DND-41 (cell line): ENCODE measurements at places on chromosomes 11 and 22.

DNA sequence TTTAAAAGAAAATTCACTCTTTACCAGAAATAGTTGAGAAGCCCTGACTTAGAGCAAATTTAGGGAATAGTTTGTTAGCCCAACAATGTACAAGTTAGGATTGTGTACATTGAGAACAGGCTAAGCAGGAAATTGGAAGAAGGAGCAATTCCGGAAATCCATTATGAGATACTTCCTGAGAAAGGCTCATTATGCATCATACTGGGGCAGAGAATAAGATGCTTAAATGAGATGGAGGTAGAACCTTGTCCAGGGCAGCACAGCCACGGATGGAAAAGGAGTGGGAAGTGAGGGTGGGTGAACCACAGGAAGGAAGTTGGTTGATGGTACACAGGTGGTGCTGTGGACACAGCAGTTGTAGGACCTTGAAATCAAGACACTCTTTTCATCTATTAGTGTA is 180.2 kb downstream of the PGR start:
- no peaks in the 10 kb centered on the region for H3K36me3 ChIP-seq
- no peak overlapping the region for H3K27ac ChIP-seq
- H3K4me3 ChIP-seq = no peak overlapping the region

DNA sequence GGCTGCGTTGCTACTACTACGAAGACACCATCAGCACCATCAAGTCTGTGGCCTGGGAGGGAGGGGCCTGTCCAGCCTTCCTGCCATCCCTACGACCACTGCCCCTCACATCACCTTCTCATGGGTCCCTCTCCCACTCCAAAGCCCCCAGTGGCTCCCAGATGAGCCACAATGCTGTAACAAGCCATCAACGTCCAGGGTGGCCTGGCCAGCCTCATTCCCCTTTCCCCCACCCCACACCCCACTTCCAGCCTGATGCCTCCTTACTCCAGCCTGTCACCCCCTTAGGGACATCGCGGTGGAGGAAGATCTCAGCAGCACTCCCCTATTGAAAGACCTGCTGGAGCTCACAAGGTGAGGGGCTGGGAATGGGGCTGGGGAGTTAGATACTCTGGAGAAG is 14.9 kb downstream of the NCF4 start:
- no peaks in the 10 kb centered on the region for H3K4me1 ChIP-seq
- no peak overlapping the region for H3K4me3 ChIP-seq
- H3K36me3 ChIP-seq = no peaks in the 10 kb centered on the region
- DNase-seq = no peak
- no peak overlapping the region for H3K27ac ChIP-seq

GRCh38 chr11:81915045-81915444 is 818.6 kb downstream of the FAM181B start:
- no peaks in the 10 kb centered on the region for H3K36me3 ChIP-seq
- no peak overlapping the region for H3K4me3 ChIP-seq
- no peaks in the 10 kb centered on the region for H3K4me1 ChIP-seq
- no peak for DNase-seq
- H3K27me3 ChIP-seq = peaks cover 3% of the 10 kb centered on the region
- H3K27ac ChIP-seq = no peak overlapping the region

DNA sequence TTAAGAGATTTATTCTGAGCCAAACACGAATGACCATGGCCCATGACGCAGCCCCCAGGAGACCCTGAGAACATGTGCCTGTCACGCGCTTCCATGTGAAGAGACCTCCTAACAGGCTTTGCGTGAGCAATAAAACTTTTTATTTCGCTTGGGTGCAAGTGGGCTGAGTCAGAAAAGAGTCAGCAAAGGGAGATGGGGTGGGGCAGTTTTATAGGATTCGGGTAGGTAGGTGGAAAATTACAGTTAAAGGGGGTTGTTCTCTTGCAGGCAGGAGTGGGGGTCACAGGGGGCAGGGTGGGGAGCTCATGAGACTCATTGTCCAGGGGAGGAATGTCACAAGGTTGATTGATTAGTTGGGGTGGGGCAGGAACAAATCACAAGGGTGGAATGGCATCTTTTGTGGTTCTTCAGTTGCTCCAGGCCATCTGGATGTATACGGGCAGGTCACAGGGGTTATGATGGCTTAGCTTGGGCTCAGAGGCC is 77.2 kb upstream of the FTH1 start:
- no peak for DNase-seq
- H3K27ac ChIP-seq = no peak overlapping the region
- no peaks in the 10 kb centered on the region for H3K36me3 ChIP-seq
- H3K4me1 ChIP-seq = no peaks in the 10 kb centered on the region

- no peak overlapping the region for H3K27ac ChIP-seq
- H3K36me3 ChIP-seq = no peaks in the 10 kb centered on the region
- DNase-seq = no peak
- H3K4me3 ChIP-seq = no peak overlapping the region; the same call in 1 of the 2 replicates
- H3K4me1 ChIP-seq = peaks cover 40% of the 10 kb centered on the region
- H3K27me3 ChIP-seq = peaks cover 26% of the 10 kb centered on the region
These were observed 718 bp downstream of the LTBP3 start for GRCh38 chr11:65557280-65558001.

- H3K4me3 ChIP-seq = no peak overlapping the region
- H3K4me1 ChIP-seq = no peaks in the 10 kb centered on the region
- H3K36me3 ChIP-seq = no peaks in the 10 kb centered on the region
- H3K27me3 ChIP-seq = no peaks in the 10 kb centered on the region
- no peak overlapping the region for H3K27ac ChIP-seq
- DNase-seq = no peak
These were observed 1995.6 kb upstream of the RAG2 start for GRCh38 chr11:38593649-38594048.

- H3K27ac ChIP-seq = no peak overlapping the region
- no peak overlapping the region for H3K4me3 ChIP-seq
These were observed 54.9 kb downstream of the CD82 start for GRCh38 chr11:44620328-44620725.

- no peaks in the 10 kb centered on the region for H3K36me3 ChIP-seq
- no peak overlapping the region for H3K4me3 ChIP-seq
- no peaks in the 10 kb centered on the region for H3K27me3 ChIP-seq
- no peak for DNase-seq
- H3K4me1 ChIP-seq = peaks cover 18% of the 10 kb centered on the region
These were observed 3.7 kb downstream of the IL2RB start for GRCh38 chr22:37146051-37146385.

DNA sequence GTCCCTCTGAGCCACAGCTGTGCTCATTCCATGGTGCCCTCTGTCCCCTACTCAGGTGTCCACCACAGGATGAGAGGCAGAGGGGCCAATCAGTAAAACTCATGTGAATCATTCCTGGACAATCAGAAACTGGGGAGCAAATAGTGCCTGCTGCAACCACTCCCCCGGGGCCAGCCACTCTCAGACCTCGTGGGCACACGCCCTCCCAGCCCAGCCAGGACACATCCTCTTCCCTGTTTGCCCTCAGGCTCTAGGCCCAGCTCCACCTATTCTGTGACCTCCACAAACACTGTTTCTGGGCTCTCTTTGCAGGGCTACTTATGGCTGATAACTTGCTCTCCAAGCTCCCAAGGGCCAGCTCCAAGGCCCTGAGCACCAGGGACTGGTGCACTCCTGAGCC is 14.0 kb upstream of the KCTD14 start:
- H3K36me3 ChIP-seq = no peaks in the 10 kb centered on the region
- H3K27me3 ChIP-seq = no peaks in the 10 kb centered on the region
- no peak overlapping the region for H3K27ac ChIP-seq
- H3K4me1 ChIP-seq = peaks cover 10% of the 10 kb centered on the region
- DNase-seq = no peak
- no peak overlapping the region for H3K4me3 ChIP-seq

- no peak overlapping the region for H3K27ac ChIP-seq
- no peaks in the 10 kb centered on the region for H3K4me1 ChIP-seq
- H3K4me3 ChIP-seq = no peak overlapping the region
- H3K27me3 ChIP-seq = no peaks in the 10 kb centered on the region
- DNase-seq = no peak
These were observed 21.8 kb downstream of the RNF169 start for GRCh38 chr11:74770456-74770855.

DNA sequence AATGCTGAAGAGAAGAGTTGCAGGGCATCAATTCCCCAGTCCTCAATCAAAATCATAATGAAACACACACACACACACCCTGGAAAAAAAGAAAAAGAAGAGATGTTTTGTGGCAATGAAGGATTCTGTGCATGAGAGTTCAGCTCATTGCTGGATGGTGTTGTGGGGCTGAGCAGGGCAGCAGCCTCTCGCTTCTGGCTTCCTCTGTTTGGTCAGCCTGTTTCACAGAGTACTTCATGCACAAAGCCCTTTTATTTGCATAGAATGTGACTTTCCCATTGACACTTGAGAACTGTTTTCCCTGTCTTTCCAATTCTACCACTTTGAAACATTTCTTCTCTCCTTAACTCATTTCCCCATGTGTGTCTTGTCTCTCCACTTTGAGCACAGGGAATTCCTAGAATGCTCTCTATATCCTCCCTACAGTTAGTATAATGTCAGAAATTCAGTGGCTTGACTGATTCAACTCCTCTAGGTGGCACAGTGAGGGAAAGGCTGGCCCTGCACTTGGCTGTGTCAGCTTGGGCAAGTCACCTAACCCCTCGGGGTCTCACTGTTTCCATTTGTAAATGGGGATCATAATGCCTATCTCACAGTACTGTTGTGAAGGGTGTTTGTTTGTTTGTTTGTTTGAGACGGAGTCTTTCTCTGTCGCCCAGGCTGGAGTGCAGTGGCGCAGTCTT is 25.4 kb upstream of the BSX start:
- DNase-seq = no peak
- H3K27ac ChIP-seq = no peak overlapping the region
- no peaks in the 10 kb centered on the region for H3K36me3 ChIP-seq
- no peak overlapping the region for H3K4me3 ChIP-seq
- H3K4me1 ChIP-seq = no peaks in the 10 kb centered on the region
- peaks cover 10% of the 10 kb centered on the region for H3K27me3 ChIP-seq

GRCh38 chr22:45271667-45272201 is 13.0 kb upstream of the UPK3A start:
- H3K27me3 ChIP-seq = peaks cover 26% of the 10 kb centered on the region
- DNase-seq = no peak
- no peaks in the 10 kb centered on the region for H3K36me3 ChIP-seq
- H3K4me1 ChIP-seq = peaks cover 11% of the 10 kb centered on the region

- H3K4me1 ChIP-seq = no peaks in the 10 kb centered on the region
- H3K27ac ChIP-seq = no peak overlapping the region
- peaks cover 23% of the 10 kb centered on the region for H3K36me3 ChIP-seq
- no peaks in the 10 kb centered on the region for H3K27me3 ChIP-seq
These were observed 37.4 kb downstream of the MTMR2 start for GRCh38 chr11:95886462-95886861.

GRCh38 chr11:129458756-129459535 is 83.3 kb downstream of the BARX2 start:
- no peak overlapping the region for H3K27ac ChIP-seq
- H3K27me3 ChIP-seq = no peaks in the 10 kb centered on the region
- H3K4me1 ChIP-seq = no peaks in the 10 kb centered on the region
- DNase-seq = no peak

GRCh38 chr11:27013781-27014361 is 20.0 kb downstream of the FIBIN start:
- H3K27ac ChIP-seq = no peak overlapping the region
- no peaks in the 10 kb centered on the region for H3K4me1 ChIP-seq
- H3K4me3 ChIP-seq = no peak overlapping the region
- H3K36me3 ChIP-seq = no peaks in the 10 kb centered on the region
- DNase-seq = no peak

DNA sequence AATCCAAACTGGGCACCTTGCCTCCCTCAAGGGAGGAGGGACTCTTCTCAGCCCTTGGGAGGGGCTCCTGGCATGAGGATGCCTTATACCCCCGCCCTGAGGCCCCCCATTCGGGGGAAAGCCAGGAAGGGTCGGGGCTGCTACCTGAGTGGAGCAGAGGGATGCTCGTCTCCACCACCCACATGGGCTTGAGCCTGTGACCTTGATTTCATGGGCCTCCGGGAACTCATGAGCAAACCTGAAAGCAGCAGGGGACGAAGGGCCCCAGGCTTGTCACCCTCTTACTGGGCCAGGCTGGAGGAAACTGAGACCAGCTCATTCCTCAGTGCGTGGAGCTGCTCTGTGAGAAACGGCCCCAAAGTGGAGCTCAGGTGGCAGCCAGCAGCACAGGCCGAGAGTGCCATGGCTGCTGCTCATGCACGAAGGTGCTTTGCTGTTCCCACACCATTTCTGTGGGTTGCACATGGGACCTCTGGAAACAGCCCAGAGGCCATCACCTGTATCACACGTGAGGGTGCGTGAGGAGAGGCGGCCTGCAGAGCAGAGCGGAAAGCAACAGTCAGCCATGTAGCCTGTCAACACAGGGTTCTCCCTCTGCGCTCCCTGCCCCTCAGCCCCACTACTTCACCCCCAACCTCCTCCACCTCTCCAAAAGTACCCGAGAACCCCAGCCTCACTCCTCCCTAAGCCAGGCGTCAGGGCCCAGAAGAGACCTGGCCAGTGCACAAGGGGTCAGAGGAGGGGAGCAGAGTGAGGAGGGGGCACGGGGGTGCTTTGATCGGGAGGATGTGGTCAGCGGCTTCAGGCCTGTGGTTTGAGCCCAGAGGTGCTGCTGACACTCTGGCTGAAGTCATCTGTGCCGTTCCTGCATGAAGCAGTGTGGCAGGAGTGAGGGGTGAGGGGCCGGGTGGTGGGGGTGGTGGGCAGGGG is 14.1 kb upstream of the IL2RB start:
- DNase-seq = no peak
- H3K27me3 ChIP-seq = peaks cover 3% of the 10 kb centered on the region

DNA sequence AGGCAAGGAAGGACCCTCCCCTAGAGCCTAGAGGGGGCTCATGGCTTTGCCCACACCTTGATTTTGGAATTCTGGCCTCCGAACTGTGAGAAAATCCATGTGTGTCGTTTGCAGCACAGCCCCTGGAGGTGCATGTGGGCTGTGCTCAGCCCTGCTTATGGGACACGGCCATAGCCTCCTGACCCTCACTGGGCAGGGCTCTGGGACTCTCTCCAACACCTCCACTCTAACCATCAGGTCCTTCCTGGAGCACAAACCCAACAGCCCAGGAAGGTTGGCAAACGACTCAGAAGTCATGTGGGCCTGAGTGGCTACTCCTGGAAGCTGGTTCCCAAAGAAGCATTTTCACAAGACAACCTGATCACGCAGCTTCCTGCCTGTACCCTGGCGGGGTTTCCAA is 144.1 kb downstream of the CTTN start:
- no peaks in the 10 kb centered on the region for H3K4me1 ChIP-seq
- H3K27ac ChIP-seq = no peak overlapping the region
- no peak overlapping the region for H3K4me3 ChIP-seq
- no peaks in the 10 kb centered on the region for H3K27me3 ChIP-seq

GRCh38 chr11:71164186-71164585 is 88.2 kb downstream of the SHANK2 start:
- H3K36me3 ChIP-seq = no peaks in the 10 kb centered on the region
- H3K4me1 ChIP-seq = no peaks in the 10 kb centered on the region
- no peak for DNase-seq
- H3K4me3 ChIP-seq = no peak overlapping the region
- no peak overlapping the region for H3K27ac ChIP-seq
